ENCODE measurements at places on chromosomes 7 and 10.

DNA sequence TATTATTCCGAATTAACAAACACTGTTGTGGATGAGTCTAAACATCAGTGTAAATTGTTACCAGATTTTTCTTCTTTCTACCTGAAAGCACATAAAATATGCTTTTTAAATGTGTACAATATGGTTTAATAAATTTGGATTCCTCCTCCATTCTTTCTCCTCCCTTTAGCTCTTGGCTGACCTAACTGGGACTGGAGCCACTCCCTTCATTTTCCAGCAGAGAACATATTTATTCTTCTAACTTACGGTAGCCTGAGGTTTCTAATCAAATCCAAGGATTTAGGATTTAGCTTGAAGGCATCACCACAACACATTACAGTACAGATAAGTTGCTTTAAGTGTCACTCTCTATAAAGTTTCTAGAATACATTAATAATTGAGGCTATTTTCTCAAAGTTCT is 88.2 kb upstream of the SEMA3C start:
- no peak for DNase-seq

- no peak for DNase-seq
Observed at GRCh38 chr7:71486856-71487628, 355.1 kb downstream of the GALNT17 start.

DNA sequence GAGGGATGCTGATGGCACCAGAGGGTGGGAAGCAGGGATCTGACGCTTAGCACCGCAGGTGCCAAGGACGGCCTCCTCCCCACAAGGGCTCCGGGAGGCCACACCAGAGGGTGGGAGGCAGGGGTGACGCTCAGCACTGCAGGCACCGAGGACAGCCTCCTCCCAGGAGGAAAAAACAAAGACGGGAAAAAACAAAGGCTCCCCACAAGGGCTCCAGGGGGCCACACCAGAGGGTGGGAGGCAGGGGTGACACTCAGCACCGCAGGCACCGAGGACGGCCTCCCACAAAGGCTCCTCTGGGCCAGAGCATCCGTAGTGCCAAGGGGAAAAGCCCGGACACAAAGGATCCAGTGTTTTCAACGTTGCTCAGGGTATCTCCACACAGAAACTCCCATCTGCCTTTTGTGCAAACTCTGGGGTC is 25.6 kb downstream of the DIP2C start:
- DNase-seq = no peak

DNA sequence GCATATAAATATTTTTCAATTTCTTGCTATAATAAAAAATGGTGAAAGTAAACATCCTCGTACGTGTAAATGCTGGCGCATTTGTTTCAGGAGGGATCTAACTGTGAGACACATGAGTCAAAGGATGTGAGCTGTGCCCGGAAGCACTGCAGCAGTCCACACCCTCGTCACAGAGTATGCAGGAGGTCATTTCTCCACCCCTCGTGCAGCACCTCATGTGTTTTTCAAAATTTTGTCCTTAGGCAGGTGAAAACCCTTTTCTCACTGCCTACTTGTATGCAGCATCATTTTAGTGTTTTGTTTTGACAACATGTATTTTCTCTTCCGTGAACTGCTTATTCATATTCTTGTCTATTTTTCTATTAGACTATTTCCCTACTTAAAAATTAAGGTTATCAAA is 162.7 kb downstream of the AVL9 start:
- DNase-seq = no peak

DNA sequence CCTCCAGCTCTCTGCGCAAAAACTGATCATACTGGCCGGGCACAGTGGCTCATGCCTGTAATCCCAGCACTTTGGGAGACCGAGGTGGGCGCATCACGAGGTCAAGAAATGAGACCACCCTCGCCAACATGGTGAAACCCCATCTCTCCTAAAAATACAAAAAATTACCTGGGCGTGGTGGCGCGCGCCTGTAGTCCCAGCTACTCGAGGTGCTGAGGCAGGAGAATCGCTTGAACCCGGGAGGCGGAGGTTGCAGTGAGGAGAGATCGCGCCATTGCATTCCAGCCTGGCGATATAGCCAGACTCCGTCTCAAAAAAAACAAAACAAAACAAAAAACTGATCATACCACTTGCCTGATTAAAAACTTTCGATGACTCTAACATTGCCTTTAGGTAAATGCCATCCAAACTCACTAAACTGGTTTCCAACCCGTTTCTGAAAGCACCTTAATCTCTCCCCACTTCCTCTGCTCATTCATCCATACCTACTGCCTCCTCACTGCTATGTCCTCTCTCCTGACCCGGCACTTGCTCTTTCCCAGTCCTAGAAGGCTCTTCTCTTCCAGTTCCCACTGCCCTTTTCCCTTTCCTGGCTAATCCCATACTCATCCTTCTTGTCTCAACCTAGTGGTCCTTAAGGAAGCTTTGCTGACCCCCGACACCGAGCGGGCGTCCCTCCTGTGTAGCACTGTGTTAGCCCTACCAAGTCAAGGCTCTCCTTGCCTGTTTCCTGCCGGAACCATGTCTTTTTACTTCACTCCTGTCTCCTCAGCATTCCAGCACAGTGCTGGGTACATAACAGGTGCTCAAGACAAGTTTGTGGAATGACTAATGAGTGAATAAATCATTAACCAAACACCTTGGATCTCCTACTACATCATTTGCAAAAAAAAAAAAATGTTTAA is 686 bp upstream of the MIOS start:
- DNase-seq = peak; percentile 73

DNA sequence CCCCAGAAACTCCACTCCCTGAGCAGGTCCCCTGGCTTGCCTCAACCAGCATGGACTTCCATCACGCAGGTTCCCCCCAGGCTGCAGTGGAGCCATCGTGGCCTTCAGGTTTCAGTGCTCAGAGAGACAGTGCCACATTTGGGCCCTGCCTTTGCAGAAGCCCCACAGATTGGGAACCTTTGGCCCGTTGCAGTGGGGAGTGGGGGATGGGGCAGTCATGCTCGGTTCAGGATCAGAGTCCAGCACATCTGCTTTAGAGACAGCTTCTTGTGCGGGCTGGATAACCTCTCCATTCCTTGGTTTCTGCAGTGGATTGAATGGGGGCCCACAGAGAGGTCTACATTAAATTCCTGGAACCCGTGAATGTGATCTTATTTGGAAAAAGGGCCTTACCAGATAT is 183.9 kb downstream of the EBF3 start:
- peak; percentile 29 for DNase-seq

DNA sequence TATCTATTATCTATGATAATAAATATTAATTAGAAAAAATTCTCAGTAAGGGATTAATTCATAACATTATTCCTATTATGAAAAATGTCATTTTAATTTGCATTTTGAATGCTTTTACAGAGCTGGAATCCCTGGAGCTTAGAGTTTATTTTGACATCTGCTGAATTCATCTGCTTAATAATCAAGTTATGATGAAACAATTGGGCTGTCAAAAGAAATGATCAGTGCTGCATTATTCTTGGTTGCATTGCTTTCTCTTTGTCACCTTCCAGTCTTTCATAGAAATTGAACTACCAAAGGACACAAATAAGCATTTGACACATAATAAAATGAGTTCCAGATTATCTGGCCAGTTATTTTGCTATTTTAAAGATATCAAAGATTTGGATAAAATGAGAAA is 40.0 kb upstream of the MACC1 start:
- DNase-seq = no peak

DNA sequence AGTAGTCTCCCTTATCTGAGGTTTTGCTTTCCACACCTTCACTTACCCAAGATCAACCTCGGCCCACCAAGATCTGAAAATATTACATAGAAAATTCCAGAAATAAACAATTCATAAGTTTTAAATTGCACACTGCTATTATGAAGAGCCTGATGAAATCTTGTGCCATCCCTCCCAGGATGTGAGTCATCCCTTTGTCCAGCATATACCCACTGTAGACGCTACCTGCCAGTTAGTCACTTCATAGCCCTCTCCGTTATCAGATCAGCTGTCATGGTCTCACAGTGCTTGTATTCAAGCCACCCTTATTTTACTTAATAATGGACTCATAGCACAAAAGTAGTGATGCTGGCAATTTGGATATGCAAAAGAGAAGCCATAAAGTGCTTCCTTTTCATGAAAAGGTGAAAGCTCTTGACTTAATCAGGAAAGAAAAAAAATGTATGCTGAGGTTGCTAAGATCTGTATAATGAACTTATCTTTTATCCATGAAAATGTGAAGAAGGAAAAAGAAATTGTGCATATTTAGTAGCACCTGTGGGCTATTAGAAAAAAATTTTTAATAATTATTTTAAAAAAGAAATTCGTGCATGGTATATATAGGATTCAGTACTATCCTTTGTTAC is 9.8 kb upstream of the MRPS16 start:
- DNase-seq = no peak

- DNase-seq = no peak
Observed at GRCh38 chr7:45072131-45073030, 16.4 kb downstream of the NACAD start.

- no peak for DNase-seq
Observed at GRCh38 chr7:29190349-29191045, 4.1 kb upstream of the CHN2 start.

GRCh38 chr10:132834311-132834761 is 48.4 kb upstream of the NKX6-2 start:
- no peak for DNase-seq

- peak; percentile 47 for DNase-seq
Observed at GRCh38 chr7:75623390-75624133, 115.2 kb downstream of the HIP1 start.

GRCh38 chr10:102245932-102246251 is 560 bp downstream of the GBF1 start:
- DNase-seq = no peak

DNA sequence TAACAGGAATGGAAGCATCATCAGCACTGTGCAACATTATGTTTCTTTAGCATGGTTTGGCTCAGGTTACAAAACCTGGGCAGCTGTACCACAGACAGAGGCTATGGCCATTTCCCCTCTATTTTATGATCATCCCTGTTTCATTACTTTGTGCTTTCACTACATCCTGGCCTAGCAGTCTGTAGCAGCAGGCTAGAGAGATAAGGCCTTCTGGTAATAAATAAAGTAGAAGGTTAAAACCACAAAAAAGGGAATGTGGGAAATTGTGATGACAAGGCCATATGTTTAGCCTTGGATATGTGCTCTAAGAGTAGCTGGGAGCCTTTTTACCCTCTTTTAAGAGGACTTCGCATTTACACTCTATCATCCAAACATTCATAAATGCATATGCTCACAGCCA is 266.2 kb upstream of the PHF14 start:
- DNase-seq = no peak

- no peak for DNase-seq
Observed at GRCh38 chr7:115146148-115146547, 224.3 kb downstream of the MDFIC start.

- DNase-seq = no peak
Observed at GRCh38 chr7:47944536-47945260, 3.6 kb downstream of the PKD1L1 start.

GRCh38 chr10:127570036-127570435 is 20.9 kb downstream of the NPS start:
- DNase-seq = no peak

GRCh38 chr10:13907570-13907969 is 320.8 kb downstream of the PRPF18 start:
- no peak for DNase-seq

DNA sequence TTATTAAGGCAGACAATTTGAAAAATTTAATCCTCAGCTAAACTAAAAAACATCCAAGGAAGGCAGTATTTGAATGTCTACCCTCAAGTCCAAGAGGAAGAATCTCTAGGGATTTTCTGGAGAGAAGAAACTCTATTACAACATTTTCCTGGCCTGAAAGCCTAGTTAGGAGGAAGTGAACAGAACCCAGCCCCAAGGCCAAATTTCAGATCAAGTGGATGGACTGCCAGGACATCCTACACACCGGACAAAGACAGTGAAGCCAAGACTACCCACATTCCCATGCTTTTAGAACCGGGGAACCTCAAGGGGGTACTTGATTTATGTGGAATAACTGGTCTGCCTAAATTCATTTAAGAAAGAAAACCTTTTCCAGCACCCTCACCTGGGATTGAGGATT is 108.9 kb upstream of the MEOX2 start:
- DNase-seq = no peak

DNA sequence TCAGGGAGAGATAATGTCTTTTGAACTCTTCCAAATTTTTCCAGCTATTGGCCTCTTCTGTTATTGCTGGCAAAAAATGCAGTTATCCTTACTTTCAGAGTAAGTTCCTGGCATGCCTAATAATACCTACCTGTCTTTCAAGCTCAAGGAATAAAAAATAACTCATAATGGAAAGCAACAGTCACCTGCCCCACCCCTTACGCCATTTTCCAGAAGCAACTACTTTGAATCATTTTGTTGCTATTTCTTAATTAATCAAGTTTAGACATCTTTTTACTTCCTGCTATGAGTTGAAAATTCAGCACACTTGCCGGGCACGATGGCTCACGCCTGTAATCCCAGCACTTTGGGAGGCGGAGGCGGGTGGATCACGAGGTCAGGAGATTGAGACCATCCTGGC is 23.0 kb upstream of the CDK13 start:
- no peak for DNase-seq

DNA sequence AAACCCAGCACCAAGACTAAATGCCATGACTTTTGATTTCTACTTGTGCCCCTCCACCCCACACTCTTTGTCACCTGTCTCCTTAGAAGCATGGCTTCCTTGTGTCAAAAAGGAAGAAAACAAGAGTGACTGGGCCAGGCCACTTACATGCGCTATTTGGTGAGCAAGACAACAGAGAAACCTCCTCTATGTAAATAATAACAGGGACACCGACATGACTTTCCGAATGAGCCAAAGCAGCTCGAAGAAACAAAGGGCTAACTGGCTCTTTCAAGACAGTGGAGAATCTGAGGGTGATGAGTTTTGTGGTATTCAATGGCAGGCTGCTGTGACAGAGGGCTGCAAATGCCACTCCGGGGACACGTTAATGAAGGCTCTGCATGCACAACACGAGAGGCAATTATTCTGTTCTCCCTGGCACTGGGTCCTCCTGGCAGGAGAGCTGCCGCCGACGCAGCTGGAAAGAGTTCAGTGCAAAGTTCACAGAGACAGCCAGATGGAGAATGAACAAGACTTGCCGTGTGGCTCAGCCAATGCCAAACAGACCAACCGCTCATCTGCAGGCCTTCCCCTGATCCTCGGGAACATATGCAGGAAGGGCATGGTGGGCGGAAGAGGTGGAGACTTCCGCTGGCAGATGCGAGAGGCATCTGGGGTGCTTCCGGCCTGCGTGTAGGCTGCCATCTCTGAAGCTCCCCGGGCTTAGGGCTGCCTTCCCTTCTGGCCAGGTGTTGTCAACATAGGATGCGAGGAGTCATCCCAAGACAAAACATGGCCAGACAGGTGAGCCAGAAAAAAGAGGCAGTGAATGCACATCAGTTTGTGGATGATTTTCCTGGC is 59.1 kb upstream of the SMNDC1 start:
- no peak for DNase-seq

- DNase-seq = no peak
Observed at GRCh38 chr7:113314594-113314993, 196.2 kb upstream of the SMIM30 start.

GRCh38 chr7:66503551-66504031 is 125.1 kb upstream of the KCTD7 start:
- no peak for DNase-seq

- DNase-seq = no peak
Observed at GRCh38 chr10:108469940-108470339, 1305.4 kb upstream of the SORCS1 start.
